CD4-positive, alpha-beta T cell treated with Interleukin-2 at 100 ng/mL for 4 hours (primary cell): ENCODE measurements at places on chromosomes 2 and 18.

- no peak for DNase-seq
Measured at GRCh38 chr2:176187200-176187898, 1.1 kb upstream of the HOXD1 start.

GRCh38 chr2:178110681-178111080, 1.6 kb upstream of the RBM45 start:
- no peak for DNase-seq

DNA sequence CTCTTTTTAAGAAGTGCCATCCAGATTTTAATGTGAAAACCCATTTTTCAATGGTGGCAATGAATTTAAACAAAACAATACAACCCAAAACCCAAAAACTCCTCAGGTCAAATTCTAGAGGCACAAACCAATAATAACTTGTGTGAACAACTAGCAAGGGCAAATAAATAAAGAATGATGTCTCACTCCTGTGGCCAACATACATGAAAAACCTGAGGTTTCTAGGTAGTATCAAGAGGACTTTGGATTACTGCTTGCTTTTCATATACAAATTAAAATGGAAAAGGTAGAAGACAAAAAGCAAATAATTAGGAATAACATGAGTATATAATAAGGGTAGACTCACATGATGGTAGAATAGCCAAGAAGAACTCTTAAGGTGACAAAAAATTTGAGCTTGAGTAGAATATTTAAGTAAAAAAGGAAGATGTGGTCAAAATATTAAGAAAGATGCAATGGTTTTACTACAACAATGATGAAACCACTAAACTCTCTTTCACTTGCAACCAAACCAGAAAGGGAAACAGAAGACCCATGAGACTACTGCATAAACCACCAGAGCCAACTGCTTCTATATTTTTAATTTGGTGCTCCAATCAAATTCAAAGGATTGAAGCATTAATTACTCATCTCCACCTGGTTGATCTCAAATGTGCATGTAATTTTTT, 53.5 kb downstream of the DARS1 start:
- DNase-seq = no peak

DNA sequence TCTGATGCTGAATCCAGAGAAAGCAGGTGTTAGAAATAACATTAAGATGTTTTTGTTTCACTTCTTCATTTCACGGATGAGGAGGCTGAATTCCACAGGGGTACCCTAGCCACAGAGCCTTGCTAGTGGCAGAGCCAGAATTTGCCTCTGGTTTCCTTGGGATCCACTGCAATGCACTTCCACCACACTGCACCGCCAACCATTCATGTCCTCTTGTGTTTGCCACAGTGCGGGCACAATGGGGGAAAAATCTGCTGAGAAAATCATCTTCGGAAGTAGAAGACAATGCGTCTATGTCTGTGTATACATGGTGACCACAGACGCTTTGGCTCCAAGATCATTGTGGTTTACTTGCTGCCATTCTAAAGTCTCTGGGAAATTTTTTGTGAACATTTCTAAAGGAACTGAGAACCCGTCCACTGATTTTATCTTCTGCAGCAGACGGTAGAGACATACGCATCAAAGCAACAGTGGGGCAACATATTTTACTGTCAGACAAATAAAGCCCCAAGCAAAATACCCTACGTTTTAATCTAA, 14.9 kb downstream of the ICOS start:
- peak; percentile 74 for DNase-seq

- no peak for DNase-seq
Measured at GRCh38 chr18:48702346-48703027, 163.7 kb downstream of the CTIF start.

DNA sequence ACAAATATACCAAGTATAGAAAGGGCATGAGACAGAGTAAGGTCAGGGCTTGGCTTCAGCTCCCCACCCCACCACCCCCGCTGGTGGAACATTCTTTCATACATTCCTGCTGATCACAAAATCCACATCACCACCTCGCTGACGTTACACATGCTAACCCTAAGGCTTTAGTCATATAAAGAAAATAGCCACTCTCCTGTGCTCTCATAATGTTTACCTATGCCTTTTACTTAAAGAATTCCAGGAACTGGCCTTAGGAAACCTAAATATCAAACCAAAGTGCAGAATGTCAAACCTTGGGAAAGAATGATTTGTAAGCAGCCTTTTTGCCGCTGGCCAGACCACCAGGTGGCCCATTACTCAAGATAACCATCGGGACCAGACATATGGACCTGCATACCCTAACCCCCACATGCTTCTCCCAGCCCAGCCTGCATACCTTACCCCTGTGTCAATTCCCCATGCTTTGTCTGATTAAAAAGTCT, 136.3 kb upstream of the SLC39A10 start:
- DNase-seq = no peak

DNA sequence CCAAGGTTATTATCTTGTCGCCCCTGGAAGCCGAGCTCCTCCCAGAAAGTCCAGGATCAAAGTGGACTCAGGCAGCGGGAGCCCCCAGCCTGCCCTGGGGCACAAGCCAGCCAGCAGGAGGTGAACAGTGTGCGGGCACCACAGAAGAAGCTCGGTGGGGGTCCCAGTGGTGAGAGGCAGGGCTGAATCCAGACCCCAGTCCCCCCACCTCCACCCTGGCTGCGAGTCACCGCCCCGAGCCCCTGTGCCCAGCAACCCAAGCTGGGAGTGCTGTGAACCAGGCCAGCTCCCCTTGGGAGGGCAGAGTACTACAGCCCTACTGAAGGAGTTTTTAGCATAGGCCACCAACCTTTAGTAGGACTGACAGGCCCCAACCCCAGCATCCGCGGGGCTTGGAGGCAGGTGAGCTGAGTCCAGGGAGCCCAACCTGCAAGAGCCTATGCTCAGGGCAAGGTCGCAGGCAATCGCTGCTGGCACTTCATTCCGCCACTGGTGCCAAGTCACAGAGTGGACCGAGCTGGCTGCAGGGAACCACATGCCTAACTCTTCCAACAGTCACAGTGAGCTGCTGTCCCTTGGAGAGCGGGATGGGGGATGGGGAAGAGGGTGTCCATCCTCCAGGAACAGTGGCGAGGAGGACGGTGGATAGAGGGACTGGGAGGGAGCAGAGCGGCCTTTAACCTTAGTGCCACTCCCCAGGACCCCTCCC, 3.0 kb downstream of the PIEZO2 start:
- no peak for DNase-seq

DNA sequence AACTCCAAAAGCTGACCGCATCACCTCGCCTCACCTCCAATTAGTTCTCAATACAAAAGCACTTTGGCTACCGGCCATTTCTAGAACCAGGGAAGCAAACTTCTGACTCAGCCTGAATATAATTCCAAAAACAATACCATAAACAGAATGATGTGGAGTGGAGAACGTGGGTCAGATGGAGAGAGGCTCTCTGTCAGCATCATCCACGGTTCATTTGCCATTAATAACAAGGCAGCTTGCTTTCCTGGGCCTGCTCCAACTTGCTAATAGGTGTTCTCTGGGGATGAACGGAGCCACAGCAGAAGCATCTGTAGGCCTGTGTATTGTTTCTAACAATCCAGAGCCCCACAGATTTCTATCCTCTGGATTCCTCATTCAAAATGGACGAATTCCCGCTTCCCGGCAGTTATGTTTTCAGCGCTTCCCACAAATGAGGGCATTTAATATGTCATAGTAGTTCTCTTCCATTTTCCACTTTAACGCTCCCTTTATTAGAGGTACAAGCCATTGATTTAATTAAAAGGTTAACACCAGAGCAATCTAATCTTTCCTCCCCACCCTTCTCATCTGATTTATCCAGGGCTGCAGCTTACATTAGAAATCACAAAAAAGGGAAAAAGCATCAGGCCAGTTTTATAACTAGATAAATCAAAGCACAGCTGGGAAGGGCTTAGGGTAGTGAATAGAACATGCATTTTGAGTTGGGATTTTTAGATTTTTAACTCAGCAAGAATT, 23.2 kb upstream of the CNTNAP5 start:
- no peak for DNase-seq

- DNase-seq = no peak
Measured at GRCh38 chr2:65658881-65659280, 226.5 kb upstream of the SPRED2 start.

GRCh38 chr2:232789082-232789481, 12.7 kb upstream of the KCNJ13 start:
- no peak for DNase-seq

GRCh38 chr2:205717999-205718398, 35.7 kb downstream of the NRP2 start:
- DNase-seq = no peak

DNA sequence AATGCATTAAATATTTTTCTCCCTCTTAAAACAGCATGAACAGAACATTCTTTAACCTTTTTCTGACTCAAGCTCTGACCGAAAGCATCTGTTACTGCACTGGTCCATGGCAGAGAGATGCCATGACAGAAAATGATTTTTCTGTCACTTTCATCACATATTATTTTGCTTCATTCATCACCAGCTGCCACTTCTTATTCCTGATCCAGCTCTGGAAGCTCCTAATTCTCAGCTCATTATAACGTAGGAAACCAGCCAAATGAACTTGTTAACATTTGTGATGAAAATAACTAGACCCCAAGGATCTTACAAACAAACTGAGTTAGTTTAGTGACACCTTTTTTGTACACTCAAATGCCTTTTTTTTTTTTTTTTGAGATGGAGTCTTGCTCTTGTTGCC, 7.6 kb upstream of the CFLAR start:
- no peak for DNase-seq

- DNase-seq = no peak
Measured at GRCh38 chr2:146226077-146226476, 1618.8 kb upstream of the ACVR2A start.

DNA sequence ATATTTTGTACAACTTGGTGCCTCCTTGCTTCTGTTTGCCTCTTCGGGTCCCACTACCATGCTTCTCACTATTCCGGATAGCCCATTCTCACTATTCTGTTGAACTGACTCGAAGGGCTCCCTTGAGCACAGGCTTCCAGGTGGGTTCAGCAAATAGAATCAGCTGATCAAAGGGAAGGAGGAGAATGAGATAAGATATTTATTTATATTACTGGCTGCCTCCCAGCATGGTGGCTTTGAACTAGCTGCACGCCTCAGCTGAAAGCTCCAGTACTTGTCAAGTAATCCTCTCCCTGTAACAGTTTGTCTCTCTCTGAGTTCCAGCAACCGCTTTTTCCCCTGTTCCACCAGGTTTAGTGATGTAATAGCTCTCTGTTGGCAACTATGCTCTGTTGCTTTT, 187.8 kb upstream of the HNRNPA3 start:
- DNase-seq = no peak
